ENCODE measurements at places on chromosomes 11 and 22.

GRCh38 chr11:74971424-74971823, 17.3 kb upstream of the NEU3 start:
- no peak for DNase-seq

DNA sequence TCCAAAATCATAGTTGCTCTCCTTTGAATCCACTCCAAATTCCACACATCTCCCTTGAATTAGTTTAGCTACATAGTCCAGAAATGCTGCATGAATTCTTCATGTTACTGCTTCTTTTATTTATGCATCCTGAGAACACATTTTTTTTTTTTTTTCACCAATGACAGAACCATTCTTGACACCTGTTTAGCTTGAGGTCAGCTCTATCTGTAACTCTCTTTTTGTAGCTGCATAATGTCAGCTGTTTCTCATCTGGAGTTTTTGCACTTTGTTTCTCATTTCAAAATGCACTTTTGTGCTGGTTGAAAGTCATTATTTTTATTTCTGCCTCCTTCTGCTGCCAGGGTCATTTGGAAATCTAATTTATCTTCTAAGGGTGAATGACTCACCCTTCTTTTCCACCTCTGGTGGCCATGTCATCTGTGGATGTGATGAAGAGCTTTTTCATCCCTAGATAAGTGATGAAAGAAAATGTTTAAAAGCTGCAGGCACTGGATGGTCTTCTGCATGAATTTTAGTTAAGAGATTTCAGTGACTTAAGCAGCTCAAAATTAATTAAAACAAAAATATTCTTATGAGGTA, 93.7 kb downstream of the JRKL start:
- DNase-seq: no peak

DNA sequence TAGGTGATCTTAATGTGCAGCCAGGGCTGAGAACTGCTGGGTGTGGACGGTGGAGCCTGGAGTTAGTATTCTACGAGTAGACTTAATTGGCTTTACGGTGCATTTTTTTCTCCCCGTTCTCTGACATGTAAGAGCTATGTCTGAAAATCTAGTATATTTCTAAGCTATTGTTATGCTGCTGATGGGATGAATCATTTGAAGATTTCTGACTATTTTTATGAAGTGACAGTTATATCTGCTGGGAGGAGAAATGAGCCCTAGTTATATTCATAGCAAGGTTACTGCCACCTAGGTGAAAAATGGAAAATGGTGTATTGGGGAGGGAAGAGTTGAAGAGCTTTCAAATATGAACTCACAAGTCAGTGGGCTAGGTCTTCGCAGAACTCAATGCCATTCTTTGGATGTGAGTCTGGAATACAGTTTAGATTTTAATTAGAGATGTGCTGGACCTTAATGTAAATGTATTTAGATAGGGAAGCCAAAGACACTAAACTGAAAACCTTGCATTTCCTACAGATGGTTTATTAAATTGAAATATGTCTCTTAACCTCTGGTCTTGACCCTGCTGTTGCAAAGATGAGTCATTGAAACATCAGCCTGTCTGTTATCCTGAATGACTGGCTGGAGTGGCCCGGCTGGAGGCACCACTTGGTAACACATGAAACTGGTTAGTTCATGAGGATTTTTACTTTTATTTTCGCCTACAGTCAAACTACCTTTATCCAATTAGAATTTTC, 293.7 kb downstream of the DDX10 start:
- DNase-seq: peak; percentile 68

DNA sequence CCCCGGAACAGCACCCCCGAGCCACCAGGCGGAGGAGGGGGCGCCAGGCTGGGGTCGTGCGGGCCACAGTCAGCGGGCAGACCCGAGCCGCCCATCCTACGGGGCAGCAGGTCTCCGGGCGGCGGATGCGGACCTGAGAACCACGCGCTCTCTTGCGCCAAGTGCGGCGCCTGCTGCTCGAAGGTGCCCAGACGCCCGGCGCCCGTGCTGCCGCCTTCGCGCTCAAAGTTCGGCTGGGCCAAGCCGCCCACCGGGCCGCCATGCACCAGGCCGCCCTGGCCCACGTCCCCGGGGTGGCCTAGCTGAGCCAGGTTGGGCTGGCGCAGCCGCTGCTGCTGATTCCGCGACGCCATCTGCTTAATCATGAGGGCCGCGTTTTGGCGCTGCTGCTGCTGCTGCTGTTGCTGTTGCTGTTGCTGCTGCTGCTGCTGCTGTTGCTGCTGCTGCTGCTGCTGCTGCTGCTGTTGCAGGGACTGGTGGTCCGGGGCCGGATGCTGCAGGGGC, 3.0 kb downstream of the MN1 start:
- no peak for DNase-seq

GRCh38 chr11:111298413-111299100, at the start of gene POU2AF3:
POU2AF3 (plus strand) TSS chr11:111298546; CDS start chr11:111298582, 36 bp downstream.
- no peak for DNase-seq

DNA sequence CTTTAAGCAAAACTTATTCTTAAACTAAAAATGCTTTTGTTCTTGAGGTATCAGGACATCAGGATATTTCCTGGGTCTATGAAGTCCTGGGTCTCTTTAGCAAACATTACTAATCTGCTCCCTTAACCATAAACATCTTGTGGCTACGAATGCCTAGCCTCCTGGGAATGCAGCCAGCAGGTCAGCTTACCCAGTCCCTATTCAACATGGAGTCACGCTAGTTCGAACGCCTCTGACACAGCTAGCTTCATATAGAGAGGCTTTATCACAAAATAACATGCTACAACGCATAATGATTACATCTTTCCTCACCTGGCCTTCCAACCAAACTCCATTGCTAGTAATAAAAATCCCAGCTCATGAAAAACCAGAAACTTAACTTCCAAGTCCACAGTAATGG, 17.5 kb upstream of the FIBIN start:
- DNase-seq: peak; percentile 53

DNA sequence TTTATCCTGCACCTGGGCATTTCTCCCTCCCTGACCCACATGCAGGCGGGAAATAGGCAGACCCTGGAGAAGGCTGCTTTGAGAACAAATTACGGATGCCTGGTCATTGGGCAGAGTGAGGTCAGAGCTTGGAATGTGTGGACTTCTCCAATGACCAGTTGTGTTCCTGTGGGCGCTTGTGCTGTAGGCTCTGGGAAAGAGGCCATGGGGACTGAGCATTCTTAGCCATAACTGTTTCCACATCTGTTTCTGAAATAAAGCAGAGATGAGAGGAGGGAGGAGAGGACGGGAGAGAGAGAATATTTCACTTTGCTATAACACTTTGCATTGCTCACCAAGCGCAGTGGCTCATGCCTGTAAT, 11.2 kb upstream of the TMEM184B start:
- DNase-seq: peak; percentile 97

- DNase-seq: peak; percentile 74
These were observed 74.4 kb downstream of the ARHGAP32 start for GRCh38 chr11:129117595-129118350.

DNA sequence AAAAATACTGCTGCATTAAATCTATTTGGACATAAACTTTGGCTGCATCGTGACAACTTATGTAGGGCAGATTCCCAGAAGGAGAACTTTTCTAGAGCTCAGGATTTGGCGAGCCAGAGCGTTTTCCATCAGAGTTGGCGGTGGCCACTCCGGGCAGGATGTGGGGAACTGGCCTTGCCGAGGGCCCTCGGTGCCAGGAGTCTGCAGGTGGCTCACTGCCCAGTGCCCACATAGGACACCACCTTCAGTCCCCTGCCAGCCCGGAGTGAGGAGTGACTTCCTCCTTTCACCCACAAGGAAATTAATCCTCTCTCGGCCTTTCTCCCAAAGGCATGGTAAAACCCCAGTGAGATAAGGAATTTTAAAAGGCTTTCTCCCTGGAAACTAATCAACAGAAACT, 1.6 kb upstream of the LGALS2 start:
- DNase-seq: no peak

GRCh38 chr11:31827455-31828206, 16.5 kb upstream of the PAX6 start:
- no peak for DNase-seq

DNA sequence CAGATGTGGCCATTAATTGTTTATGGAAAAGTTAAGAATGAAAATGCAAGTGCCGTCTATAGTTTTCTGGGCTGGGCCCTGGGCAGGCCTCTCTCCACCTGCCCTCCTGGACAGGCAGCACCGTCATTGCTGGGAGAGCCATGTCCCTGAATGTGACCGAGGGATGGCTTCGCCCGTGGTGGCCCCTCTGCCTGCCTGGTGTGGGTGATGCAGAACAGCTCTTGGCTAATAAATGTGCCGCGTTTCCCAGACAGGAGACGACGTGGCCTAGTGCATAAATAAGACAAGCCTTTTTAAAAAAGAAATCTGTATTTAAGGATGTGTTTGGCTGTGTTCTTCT, 407.3 kb downstream of the TBC1D22A start:
- no peak for DNase-seq

GRCh38 chr11:94525546-94526324, 13.5 kb downstream of the C11orf97 start:
- DNase-seq: peak; percentile 79

GRCh38 chr11:95140397-95141033, 50.9 kb downstream of the ENDOD1 start:
- no peak for DNase-seq

DNA sequence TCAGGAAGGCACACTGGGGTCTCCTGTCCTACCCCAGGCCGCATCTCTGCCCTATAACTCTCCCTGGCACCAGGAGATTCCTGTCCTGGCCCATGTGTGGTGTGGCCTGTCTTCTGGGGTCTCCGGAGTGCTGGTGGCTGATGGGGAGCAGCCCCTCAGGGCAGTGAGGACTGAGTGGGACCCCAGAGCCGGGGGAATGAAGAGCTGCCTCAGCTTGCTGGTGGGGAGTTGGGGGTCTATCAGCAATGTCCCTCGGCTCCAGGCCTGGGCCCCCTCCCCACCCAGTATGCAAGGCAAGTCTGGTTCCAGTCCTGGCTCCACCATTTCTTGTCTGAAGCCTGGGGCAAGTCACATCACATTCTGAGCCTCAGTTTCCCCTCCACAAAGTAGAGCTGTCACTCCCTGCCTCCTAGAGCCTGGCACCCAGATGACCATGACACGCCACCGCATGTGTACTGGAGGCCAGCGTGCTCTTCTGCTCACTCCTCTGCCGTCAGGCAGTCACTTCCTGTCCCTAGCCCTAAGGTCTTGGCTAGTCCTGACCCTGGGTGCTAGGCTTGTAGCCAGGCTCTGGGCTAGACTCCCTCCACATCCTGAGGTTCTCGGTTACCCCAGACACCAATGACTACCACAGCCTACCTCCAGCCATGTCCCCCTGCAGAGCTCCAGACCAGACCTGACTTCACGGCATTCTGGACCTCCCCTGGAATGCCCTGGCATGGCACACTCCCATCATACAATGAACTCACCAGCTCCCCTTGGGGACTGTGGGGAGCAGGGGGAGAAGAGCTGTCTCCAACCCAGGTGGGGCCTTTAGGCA, 12.8 kb downstream of the ARAP1 start:
- no peak for DNase-seq

GRCh38 chr11:47688991-47689390, 26.2 kb downstream of the AGBL2 start:
- no peak for DNase-seq

- no peak for DNase-seq
These were observed 10.9 kb upstream of the GRK2 start for GRCh38 chr11:67255353-67255752.

- DNase-seq: peak; percentile 36
These were observed 66.6 kb downstream of the ATXN10 start for GRCh38 chr22:45738206-45738605.

DNA sequence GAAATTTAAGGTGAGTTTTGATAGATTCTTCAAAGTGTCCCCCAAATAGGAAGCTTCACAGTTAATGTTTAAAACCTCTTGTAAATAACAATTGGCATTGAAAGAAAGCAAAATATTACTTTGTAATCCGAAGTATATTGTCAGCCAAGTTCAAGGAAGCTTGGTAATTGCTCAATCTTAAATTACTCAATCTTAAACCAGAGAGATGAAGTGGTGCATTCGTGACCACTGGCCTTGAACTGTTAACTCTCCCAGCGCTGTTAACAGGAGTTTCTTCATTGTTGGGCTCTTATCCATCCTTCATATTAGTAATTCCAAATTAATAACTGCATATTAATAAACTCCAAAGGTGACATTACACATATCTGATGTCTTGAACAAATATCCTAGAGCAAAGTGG, 20.6 kb upstream of the FDX1 start:
- DNase-seq: peak; percentile 52

DNA sequence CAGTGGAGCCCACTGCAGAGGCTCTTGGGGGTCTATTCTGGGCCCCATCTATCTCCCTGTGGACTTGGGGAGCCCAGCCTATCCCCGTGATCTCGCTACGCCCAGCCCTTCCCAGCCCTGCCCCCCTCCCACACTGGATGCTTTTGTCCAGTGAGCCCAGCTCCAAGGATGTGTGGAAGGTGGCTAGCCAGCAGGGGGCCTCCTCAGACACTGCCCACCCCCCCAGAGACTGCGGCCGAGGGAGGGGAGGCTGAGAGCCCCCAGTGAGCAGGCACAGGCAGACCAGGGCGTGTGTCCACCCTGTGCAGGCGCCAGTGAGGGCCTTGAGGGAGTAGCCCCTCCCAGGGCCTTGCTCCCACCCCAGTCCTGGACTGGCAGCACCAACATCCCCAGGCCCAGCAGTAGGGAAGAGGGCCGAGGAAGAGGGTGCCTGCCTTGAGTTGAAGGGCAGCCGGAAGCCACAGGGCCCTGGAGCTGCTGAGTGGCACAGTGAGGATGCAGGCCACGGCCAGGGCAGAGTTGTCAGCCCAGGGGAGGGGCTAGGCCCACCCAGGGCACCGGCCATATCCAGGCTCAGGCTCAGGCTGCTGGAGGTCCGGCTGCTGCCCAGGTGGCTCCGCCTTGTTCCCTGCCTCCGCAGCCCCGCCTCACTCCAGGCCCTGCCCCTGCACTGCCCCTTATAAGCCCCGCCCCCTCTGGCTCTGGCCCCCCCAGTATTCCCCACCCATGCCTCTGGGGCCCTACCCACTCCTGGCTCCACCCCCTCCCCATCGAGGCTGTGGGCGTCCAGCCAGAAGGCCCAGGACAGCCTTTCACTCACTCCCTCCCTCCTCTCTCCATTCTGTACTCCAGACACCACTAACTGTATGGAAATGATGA, 28.0 kb downstream of the MOB2 start:
- no peak for DNase-seq

DNA sequence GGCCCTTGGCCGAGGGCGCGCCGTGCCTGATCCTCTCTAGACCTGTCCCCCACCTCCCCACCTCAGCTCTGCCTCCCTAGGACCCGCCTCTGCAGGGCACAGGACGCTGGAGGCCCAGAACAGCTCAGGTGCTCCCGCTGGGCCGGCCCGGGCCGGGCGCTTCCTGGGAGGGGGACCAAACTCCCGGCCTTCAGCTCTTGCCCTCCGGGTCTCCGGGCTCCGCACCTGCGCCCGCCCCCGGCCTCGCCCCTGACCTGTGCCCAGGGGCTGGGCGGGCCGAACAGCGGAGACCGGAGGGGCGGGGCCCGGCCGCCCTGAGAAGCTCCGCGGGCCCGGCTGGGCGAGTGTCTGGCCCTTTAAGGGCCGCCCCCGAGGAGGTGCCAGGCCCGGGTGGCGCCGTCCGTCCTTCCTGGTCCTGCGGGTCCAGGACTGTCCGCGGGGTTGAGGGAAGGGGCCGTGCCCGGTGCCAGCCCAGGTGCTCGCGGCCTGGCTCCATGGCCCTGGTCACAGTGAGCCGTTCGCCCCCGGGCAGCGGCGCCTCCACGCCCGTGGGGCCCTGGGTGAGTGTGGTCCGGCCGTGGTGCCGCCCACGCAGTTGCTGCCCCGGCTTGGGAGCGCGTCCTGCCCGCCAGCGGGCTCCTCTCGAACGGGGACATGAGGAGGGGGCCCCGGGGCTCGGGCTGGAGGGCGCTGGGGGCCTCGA, at the start of gene SSH3:
TSS of gene SSH3 (plus strand) at position 399 of the 703 bp plus-strand sequence. CDS start at position 495, 96 bp downstream.
- DNase-seq: peak; percentile 48
